CD8-positive, alpha-beta memory T cell (primary cell): ENCODE measurements at places on chromosomes 12 and 14.
A peak's percentile ranks its signal among the peaks of the same experiment; 100 is the strongest.

DNA sequence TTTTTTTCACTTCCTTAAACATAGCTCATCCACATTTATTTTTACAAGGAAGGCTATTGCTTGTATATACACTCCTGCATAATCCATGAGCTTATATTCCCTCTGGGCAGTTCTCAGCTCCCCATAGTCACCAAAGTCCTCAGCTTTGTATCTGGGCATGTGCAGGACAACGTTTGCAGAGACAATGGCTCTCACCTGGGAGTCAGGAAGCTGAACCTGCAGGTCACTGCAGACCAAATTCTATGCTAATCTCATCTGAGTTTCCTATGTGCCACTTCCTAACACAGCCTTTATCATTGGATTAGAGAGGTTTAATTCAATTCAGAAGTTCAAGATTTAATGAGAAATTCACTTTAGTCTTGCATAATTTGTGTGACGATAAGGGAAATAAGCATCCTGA is 131.5 kb downstream of the KCNK10 start:
- DNase-seq = no peak

GRCh38 chr12:122517877-122518276 is 8.9 kb downstream of the RSRC2 start:
- DNase-seq = no peak

DNA sequence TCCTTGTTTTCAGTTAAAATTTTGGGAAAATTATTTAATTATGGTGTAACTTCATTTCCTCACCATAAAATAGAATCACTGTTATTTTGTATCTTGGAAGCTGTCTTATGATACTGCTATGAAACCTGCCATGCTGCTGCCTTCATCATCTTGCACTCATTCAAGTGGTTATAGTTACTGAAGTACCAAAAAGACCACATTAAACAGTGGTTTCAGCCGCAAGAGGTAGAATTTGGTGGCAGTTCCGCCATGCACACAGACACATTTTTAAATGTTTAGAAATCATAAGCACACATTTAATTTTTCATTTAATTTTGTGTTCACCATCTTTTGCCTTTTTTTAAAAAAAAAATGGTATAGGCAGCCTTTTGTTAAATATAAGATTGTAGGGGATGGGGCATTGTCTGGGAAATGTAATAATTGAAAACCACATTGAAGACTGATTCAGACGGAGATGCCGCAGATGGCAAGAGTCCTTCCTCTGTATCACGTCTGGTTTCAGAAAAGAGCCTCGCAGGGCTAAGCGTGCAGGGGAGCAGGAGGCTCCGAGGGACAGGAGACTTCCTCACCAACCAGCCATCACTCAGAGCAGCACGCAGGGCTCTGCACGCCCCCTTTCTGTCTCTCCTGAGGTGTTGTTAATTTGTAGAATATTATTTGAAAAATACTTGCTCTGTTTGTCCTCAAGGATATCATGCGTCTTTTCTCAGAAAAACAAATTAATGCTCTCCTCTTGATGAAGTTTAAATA is 115.2 kb upstream of the PELI2 start:
- peak; percentile 5 for DNase-seq

DNA sequence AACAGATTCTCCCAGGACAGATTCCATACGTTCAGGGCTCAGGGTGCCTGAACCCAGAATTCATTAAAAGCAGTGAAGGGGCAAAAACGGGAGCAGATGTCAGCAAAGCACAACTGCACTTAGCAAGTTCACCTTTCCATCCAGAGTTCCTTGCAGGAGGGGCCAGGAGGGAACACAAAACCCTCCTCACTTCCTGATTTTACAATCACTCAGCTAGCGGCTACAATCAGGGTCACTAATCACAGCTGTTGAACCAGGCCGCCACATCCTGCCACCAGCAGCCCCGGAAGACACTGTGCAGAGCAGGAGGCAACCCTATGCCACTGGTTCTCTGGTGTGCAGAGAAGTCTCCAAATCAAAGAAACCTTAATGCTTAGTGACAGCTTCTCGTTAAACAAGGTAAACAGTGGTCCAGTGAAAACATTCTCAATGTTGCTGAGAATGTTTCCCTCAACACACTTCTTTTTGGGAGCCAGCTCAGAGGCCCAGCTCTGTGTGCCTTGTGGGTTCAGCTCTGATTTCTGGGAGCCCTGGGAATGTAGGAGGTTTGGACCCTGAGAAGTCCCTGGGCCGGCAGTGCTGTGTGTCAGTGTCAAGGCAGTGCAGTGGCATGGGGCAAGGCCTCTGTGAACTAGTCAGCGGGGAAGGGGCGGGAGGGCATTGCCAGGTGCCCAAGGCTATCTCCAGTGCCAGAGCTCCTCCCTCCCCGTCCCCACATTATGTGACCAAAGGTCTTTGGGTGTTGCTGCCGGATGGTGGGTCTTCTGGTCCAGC is 54.5 kb downstream of the VCPKMT start:
- peak; percentile 61 for DNase-seq

- DNase-seq = no peak
These were observed 50.3 kb downstream of the SLC38A1 start for GRCh38 chr12:46218322-46219095.

GRCh38 chr12:105316931-105317852 is 13.3 kb upstream of the C12orf75 start:
- no peak for DNase-seq

GRCh38 chr12:56998981-56999380 is 7.4 kb downstream of the ZBTB39 start:
- no peak for DNase-seq

- DNase-seq = no peak
These were observed 25.4 kb downstream of the KRT76 start for GRCh38 chr12:52751795-52752194.
